Type B pancreatic cell (in vitro differentiated cells): ENCODE measurements at places on chromosomes 1 and 21. TPM values are rescaled to one million over a fixed set of nuclear protein-coding genes. Genes with fewer than 3 reads are reported as not detected.
A peak's percentile ranks its signal among the peaks of the same experiment; 100 is the strongest.

GRCh38 chr1:109985247-109986053 lies 885 bp downstream of the AHCYL1 start:
- peak overlapping the region; percentile 98 for H3K4me3 ChIP-seq
- no peak for DNase-seq
- H3K27me3 ChIP-seq: no peaks in the 10 kb centered on the region
- peak overlapping the region; percentile 100 for H3K27ac ChIP-seq
- H3K36me3 ChIP-seq: peaks cover 19% of the 10 kb centered on the region

DNA sequence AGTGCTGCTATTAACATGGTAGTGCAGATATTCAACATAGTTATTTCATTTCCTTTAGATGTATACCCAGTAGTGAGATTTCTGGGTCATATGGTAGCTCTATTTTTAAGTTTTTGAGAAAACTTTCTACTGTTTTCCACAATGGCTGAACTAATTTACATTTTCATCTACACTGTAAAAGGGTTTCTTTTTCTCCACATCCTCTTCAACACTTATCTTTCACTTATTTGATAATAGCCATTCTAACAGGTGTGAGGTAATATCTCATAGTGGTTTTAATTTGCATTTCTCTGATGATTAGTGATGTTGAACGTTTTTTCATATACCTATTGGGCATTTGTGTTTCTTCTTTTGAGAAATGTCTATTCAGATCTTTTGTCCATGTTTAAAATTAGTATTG lies 149.8 kb downstream of the PDE4B start:
- no peak overlapping the region for H3K4me3 ChIP-seq
- no peaks in the 10 kb centered on the region for H3K27me3 ChIP-seq
- DNase-seq: no peak
- no peaks in the 10 kb centered on the region for H3K36me3 ChIP-seq
- H3K4me1 ChIP-seq: no peaks in the 10 kb centered on the region

DNA sequence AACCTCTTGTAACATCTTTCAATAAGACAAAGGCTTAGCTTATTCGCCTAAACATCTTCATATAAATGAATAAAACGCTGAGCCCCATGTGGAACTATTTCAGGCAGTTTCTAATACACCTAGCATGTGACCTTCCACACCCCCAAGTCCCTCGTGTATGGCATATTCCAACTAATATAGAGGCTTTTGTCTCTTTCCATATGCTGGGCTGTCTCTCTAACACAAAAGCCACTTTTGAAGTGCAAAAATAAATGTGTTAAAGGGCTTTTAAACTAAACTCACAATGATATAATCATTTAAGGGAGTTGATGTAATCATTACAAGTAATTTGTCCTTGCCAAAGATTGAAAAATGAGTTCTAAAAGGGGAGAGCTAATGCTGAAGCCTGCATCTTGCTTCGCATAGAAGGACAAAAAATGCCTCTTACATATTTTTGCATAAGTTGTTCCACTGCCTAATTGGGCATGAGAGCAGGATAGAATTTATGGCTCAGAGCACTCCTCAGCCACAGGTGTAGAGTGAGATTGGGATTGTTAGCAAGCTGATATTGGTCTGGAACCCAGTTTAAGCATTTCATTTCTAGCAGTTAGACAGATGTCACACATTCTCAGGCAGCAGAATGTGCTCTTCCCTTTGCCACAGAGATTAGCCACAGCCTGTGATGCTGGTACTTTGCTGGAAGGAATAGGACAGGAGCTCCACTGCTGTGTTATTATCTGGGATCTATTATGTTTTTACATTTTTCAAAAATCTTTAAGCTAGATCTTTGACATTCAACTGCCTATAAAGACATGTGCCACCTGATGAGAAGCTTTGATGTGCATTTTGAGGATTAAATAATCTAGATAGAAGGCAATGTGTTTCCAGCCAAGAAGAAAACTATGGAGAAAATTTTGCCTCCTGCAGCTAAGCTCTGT lies 1044.4 kb downstream of the ADGRL2 start:
- no peak for DNase-seq
- no peak overlapping the region for H3K27ac ChIP-seq
- peaks cover 13% of the 10 kb centered on the region for H3K4me1 ChIP-seq
- no peaks in the 10 kb centered on the region for H3K36me3 ChIP-seq
- no peak overlapping the region for H3K4me3 ChIP-seq

- H3K4me1 ChIP-seq: peaks cover 75% of the 10 kb centered on the region
- peak overlapping the region; percentile 69 for H3K27ac ChIP-seq
- peak overlapping the region; percentile 18 for H3K4me3 ChIP-seq
- peaks cover 22% of the 10 kb centered on the region for H3K36me3 ChIP-seq
Measured at GRCh38 chr1:33343539-33343938, 22.6 kb upstream of the A3GALT2 start.

DNA sequence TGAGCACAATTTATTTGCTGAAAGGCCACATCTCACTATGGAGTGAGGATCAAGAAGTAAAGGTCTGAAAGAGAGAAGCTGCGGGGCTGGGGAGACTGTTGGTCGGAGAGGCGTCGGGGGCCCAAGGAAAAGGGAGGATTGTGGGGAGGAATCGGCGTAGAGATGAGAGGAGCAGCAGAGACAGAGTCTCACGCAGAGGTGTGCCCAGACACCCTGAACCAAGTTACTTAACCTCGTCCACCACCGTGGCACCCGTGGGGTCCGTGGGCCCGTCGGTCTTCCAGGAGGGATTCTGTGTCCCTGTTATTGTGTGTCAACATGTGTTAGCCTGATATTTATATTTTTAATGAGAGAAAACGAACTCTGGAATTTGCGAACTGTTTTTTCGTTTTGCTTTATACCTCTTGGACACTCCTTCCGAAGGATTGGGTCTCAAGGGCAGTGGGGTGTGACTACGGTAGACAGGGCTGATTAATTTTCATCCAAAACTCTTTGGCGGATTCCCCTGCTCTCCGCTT lies 3.8 kb upstream of the NBPF1 start:
- no peaks in the 10 kb centered on the region for H3K27me3 ChIP-seq
- no peak overlapping the region for H3K27ac ChIP-seq

Gene DEPDC1
- total RNA-seq: 9.7 and 25.7 TPM in 2 replicates

Gene CHIA
- total RNA-seq: 1.3 and 1.9 TPM in 2 replicates

Gene CNR2
- not detected in 2 replicates for total RNA-seq

Gene IBA57
- 9.5 and 10.5 TPM in 2 replicates for total RNA-seq

Gene C1orf53
- 2.2 and 3.7 TPM in 2 replicates for total RNA-seq
